ENCODE measurements at places on chromosomes 11 and 22. TPM values are rescaled to one million over a fixed set of nuclear protein-coding genes. Genes with fewer than 3 reads are reported as not detected.

NLRP10 gene
- total RNA-seq, result 19.7 TPM

RIMBP3C gene
- 0.22 TPM for total RNA-seq

KCTD14 gene
- total RNA-seq, result 0.63 TPM

OR8G1 gene
- not detected for total RNA-seq

RIC3 gene
- total RNA-seq, result not detected

DNA sequence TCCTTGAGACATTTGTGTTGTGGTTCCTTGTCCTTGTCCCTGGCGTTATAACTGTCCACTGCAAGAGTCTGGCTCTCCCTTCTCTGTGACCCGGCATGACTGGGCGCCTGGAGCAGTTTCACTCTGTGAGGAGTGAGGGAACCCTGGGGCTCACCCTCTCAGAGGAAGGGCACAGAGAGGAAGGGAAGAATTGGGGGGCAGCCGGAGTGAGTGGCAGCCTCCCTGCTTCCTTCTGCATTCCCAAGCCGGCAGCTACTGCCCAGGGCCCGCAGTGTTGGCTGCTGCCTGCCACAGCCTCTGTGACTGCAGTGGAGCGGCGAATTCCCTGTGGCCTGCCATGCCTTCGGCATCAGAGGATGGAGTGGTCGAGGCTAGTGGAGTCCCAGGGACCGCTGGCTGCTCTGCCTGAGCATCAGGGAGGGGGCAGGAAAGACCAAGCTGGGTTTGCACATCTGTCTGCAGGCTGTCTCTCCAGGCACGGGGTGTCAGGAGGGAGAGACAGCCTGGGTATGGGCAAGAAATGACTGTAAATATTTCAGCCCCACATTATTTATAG, 23.0 kb downstream of the MYBPC3 start:
- H3K27me3 ChIP-seq, result no peaks in the 10 kb centered on the region
- H3K27ac ChIP-seq, result no peak overlapping the region
- no peak overlapping the region for H3K4me3 ChIP-seq
- DNase-seq, result no peak
- no peaks in the 10 kb centered on the region for H3K4me1 ChIP-seq
- H3K36me3 ChIP-seq, result no peaks in the 10 kb centered on the region

- peak; percentile 50 for DNase-seq
- peak overlapping the region; percentile 93 for H3K27ac ChIP-seq
- H3K36me3 ChIP-seq, result peaks cover 57% of the 10 kb centered on the region
- peak overlapping the region; percentile 11 for H3K4me3 ChIP-seq
- no peaks in the 10 kb centered on the region for H3K27me3 ChIP-seq
- H3K4me1 ChIP-seq, result peaks cover 66% of the 10 kb centered on the region
These were observed 119.2 kb downstream of the ETS1 start for GRCh38 chr11:128468111-128468510.

GRCh38 chr22:28514321-28514821, 165.3 kb downstream of the TTC28 start:
- H3K36me3 ChIP-seq, result no peaks in the 10 kb centered on the region
- no peak overlapping the region for H3K27ac ChIP-seq
- no peaks in the 10 kb centered on the region for H3K27me3 ChIP-seq
- 0 out of 2 replicates have a peak, but pooled peaks cover 6% of the 10 kb centered on the region for H3K4me1 ChIP-seq
- peak; percentile 9 for DNase-seq

DNA sequence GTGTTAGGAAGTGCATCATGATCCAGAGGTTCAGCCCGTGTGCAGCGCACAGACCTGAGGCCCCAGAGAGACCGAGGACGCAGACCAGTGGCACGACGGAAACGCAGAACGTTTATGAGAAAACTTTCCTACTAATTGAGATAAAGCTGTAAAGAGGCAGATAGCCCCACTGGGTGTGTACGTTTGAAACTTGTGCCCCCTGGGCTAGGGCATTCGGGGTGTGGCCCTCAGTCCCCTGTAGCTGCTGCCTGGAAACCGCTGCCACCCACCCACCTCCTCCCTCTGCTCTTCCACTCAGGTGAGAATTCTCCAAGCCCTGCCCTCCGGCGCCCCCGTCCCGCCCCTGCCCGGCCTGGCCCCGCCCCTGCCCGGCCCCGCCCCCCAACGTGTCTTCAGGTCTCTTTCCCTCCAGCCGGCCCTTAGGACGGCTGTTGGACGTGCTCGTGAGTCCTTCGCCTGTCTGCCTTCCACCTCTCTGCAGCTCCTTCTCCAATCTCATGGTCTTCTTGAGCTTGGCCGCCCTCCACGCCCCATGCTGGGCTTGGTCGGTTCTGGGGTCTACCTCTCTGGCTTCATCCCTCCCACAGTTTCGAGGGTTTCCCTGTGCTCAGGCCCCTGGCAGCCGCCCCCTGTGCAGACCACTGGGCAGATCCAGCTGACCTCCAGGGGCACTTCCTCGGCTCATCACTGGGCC, 12.1 kb downstream of the MAPK8IP2 start:
- H3K27me3 ChIP-seq, result no peaks in the 10 kb centered on the region
- H3K36me3 ChIP-seq, result no peaks in the 10 kb centered on the region
- H3K4me1 ChIP-seq, result no peaks in the 10 kb centered on the region
- H3K27ac ChIP-seq, result no peak overlapping the region
- no peak for DNase-seq
- H3K4me3 ChIP-seq, result no peak overlapping the region

DNA sequence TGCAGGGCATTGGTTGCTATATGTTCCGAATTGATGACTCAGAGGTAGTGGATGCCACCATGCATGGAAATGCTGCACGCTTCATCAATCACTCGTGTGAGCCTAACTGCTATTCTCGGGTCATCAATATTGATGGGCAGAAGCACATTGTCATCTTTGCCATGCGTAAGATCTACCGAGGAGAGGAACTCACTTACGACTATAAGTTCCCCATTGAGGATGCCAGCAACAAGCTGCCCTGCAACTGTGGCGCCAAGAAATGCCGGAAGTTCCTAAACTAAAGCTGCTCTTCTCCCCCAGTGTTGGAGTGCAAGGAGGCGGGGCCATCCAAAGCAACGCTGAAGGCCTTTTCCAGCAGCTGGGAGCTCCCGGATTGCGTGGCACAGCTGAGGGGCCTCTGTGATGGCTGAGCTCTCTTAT, 5.4 kb upstream of the TTC36 start:
- no peaks in the 10 kb centered on the region for H3K27me3 ChIP-seq
- no peak overlapping the region for H3K4me3 ChIP-seq
- no peak for DNase-seq
- H3K36me3 ChIP-seq, result peaks cover 43% of the 10 kb centered on the region
- H3K27ac ChIP-seq, result no peak overlapping the region
- no peaks in the 10 kb centered on the region for H3K4me1 ChIP-seq

DNA sequence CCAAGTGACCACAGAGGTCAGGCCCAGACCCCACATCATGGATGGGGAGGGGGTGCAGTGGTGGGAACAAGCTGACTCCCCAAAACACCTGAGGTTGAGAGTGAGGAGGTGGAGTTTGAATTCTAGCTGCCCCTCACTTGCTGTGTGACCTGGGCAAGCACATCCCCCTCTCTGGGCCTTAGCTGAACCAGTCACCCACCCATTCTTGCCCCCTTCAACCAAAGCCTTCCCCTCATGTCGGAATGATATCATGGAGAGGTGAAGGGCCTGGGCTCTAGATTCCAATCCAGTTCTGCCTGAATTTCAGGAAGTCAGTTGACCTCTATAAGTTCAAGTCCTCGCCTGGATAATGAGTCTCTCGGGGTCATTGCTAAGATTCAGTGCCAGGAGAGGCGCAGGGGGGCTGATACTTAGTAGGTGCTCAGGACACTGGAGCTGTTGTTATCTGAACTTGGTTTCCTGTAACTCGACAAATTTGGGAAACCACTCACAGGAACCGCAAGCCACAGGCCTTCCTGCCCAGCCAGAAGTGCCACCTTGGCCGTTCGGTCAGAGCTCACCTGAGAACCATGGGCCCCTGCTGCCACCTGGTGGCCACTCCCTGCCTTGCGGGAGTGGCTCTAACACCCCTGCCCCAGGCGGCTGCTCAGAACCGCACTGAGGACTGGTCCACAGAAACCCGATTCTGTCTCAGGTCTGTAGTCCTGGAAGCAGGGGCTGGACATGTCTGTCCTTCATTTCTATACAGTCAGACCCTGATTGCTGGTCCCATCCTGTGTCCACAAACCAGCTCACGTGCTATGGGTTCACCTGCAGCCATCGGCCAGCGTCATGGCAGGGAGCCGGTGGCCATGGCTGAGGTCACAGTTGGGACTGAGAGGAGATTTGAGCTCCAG, 6.9 kb downstream of the CDC42EP1 start:
- H3K4me3 ChIP-seq, result no peak overlapping the region
- DNase-seq, result peak; percentile 63
- H3K4me1 ChIP-seq, result peaks cover 34% of the 10 kb centered on the region
- peaks cover 32% of the 10 kb centered on the region for H3K36me3 ChIP-seq

DNA sequence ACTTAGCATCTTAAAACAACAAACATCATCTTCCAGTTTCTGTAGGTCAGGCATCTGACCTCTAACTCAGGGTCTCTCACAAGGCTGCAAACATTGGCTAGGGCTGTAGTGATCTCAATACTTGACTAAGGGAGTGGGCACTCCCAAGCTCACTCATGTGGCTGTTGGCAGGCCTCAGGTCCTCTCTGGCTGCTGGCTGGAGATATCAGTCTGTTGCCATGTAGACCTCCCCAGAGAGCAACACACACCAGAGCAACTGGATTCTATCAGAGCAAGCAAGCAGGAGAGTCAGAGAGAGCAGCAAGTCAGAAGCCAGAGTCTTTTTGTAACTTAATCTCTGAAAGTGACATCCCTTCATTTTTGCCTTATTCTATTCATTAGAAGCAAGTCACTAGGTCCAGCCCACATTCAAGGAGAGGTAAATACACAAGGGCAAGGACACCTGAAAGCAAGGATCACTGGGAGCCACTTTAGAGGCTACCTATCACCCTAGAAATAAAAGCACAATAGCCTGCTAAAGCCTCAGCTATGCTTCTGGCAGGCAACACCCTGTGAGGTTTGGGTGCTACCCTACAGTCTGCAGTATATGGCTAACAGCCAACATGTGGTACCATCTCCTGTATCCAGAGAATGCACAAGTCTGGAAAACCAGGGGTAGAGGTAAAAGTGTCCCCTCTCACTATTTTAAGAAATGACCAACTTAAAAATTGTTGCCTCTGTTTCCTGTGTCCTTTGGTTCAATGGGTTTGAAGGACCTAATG, 33.5 kb upstream of the CD44 start:
- peaks cover 15% of the 10 kb centered on the region for H3K4me1 ChIP-seq
- H3K4me3 ChIP-seq, result no peak overlapping the region
- no peaks in the 10 kb centered on the region for H3K27me3 ChIP-seq
- H3K27ac ChIP-seq, result no peak overlapping the region

GRCh38 chr22:43085658-43086606, 3.3 kb downstream of the TTLL1 start:
- H3K36me3 ChIP-seq, result no peaks in the 10 kb centered on the region
- no peak for DNase-seq
- H3K27ac ChIP-seq, result no peak overlapping the region
- no peak overlapping the region for H3K4me3 ChIP-seq

GRCh38 chr11:62463121-62463542, 44.3 kb downstream of the SCGB1A1 start:
- no peak overlapping the region for H3K4me3 ChIP-seq
- DNase-seq, result peak; percentile 51
- H3K36me3 ChIP-seq, result no peaks in the 10 kb centered on the region
- no peaks in the 10 kb centered on the region for H3K27me3 ChIP-seq
- peaks cover 21% of the 10 kb centered on the region for H3K4me1 ChIP-seq
- no peak overlapping the region for H3K27ac ChIP-seq

DNA sequence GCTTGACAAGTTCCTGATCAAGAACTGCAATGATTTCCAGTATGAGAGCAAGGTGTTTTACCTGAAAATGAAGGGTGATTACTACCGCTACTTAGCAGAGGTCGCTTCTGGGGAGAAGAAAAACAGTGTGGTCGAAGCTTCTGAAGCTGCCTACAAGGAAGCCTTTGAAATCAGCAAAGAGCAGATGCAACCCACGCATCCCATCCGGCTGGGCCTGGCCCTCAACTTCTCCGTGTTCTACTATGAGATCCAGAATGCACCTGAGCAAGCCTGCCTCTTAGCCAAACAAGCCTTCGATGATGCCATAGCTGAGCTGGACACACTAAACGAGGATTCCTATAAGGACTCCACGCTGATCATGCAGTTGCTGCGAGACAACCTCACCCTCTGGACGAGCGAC, 12.0 kb downstream of the YWHAH start:
- DNase-seq, result no peak
- H3K27me3 ChIP-seq, result no peaks in the 10 kb centered on the region
- H3K27ac ChIP-seq, result no peak overlapping the region
- H3K36me3 ChIP-seq, result peaks cover 25% of the 10 kb centered on the region

GRCh38 chr11:21254790-21255189, 585.4 kb downstream of the NELL1 start:
- no peak overlapping the region for H3K27ac ChIP-seq
- H3K4me1 ChIP-seq, result no peaks in the 10 kb centered on the region
- no peaks in the 10 kb centered on the region for H3K27me3 ChIP-seq
- no peaks in the 10 kb centered on the region for H3K36me3 ChIP-seq
- no peak for DNase-seq
- H3K4me3 ChIP-seq, result no peak overlapping the region

- H3K27me3 ChIP-seq, result no peaks in the 10 kb centered on the region
- DNase-seq, result no peak
- H3K4me1 ChIP-seq, result no peaks in the 10 kb centered on the region
- no peak overlapping the region for H3K4me3 ChIP-seq
- H3K27ac ChIP-seq, result no peak overlapping the region
These were observed 424.6 kb downstream of the BRD1 start for GRCh38 chr22:49403102-49403501.
